ENCODE measurements at places on chromosomes 5 and 9.

DNA sequence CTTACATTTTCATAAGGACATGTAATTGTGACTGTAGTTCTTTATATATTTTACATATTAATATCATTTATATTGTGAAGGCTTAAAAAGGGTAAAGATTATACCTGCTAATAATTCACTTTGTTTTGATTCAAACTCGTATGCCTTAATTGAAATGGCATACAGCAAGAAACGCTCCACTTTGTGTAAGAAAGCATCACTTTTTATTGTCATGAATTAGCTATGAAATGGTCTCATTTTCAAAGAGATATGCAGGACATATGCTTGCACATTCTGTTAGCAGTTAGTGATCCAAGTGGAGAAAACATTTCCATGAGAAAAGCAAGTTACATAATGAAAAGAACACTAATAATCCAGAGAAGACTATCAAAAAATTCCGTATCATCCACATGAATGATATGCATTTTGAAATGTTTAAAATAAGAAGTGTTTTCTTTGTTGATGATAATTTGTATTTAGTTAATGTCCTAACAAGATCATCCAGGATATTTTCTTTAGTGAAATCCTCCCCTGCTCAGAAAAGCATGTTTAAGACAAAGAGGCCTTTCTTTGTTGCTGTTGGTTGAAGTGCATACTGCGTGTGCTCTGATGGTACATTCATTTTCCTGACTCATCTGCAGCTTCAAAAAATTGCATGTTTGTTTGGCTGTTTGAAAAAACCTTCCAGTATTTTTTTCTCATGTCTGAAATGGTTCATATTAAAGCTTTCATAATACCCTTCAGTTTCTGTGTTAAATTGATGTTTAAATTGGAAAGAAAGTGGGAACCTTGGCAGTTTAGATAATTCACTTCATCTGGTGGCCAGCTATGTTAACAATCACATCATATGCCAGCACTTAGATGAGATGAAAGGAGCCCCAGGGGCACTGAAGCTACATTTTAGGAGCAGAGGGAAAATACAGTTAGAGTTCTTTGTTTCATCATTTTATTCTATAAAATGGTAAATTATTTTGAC lies 242.2 kb downstream of the CSNK1G3 start:
- no peak for DNase-seq

- DNase-seq, result no peak
Observed at GRCh38 chr5:122997294-122997693, 39.2 kb downstream of the PPIC start.

DNA sequence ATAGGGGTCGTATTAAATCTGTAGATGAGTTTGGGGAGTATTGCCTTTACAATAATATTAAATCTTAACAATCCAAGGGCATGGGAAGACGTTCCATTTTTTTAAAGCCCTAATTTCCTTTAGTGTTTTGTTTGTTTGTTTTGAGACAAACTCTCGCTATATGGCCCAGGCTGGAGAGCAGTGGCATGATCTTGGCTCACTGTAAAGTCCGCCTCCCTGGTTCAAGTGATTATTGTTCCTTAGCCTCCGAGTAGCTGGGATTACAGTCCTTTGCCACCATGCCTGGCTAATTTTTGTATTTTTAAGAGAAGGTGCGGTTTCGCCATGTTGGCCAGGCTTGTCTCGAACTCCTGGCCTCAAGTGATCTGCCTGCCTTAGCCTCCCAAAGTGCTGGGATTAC lies 19.9 kb downstream of the NIPBL start:
- no peak for DNase-seq

DNA sequence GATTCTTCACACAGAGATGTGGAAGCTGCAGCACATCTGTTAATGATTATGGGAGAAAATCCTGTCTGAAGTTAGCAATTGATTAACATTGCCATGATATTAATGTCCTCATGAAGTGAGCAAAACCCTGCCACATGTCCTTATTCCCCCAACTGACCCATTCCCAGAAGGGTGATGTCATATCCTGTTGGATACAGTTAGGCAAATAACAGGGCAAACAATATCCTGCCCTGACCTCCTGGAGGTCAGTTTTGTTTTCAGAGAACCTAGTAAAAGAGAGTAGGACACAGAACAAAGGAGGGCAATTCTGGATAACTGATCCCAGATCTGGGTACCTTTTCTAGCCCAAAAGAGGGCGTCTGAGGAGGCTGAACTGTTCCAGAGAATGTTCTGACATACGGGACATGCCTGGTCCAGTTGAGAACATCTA lies 11.0 kb downstream of the ABLIM3 start:
- DNase-seq, result no peak

DNA sequence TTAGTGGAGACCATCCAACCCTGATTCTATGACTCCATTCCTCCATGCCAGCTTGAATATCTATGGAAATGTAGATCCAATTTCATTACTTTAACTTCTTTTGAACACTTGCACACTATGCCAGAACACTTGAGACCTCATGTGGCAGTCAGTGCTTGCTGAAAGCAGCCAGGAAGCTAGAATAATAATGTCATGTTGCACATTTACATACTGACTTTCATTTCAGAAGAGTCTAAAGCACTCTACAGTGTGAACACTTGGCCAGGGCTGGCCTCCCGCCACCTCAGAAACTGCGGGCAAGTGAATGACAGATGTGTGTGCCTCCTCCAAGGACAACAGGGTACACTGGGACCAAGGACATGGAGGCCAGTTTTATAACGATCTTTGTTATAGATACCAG lies 97.3 kb downstream of the SLF1 start:
- DNase-seq, result no peak

- DNase-seq, result no peak
Observed at GRCh38 chr9:136695435-136695895, 8.2 kb upstream of the AGPAT2 start.

- no peak for DNase-seq
Observed at GRCh38 chr5:139376364-139376763, 6.7 kb downstream of the SLC23A1 start.

DNA sequence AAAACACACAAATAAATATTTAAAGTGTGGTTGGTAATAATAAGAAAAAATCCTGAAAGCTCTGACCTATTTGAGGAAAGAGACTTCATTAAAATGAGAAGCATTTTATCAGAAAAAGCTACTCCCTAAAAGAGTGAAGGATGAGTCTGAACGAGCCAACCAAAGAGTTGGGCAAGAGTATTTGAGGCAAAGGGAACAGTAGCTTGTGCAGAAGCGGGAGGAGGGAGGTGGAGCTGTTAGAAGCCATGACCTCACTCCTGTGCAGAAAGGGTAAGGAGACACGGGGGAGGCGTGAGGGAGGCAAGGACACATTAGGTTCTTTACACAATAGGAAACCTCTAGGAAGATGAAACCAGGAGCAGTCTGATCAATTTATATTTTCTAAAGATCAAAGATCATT lies 29.4 kb downstream of the SH3RF2 start:
- no peak for DNase-seq
